ENCODE measurements at places on chromosomes 11 and 22. TPM values are rescaled to one million over a fixed set of nuclear protein-coding genes. Genes with fewer than 3 reads are reported as not detected.

- DNase-seq: no peak
Observed at GRCh38 chr11:47434011-47434786, 8.0 kb upstream of the PSMC3 start.

GRCh38 chr11:95659088-95659487 lies 130.5 kb downstream of the FAM76B start:
- no peak for DNase-seq

DNA sequence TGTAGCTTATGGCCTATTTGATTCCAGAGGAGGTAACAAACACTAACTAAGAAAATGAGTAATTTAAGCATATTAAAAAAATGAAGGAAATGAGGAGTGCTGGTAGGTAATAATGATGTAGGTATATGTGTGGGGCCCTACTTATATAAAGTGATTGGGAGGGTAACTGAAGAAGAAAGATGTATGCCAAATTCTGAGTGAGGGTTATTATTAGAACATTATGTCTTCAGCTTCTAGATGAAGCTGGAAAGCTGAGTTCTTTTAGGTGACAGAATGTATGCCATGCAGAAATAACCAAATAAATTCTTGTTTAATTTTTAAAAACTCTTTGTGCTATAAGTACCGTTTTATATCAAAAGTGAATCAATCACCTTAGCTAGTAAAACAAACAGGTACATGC lies 479.6 kb upstream of the TENM4 start:
- DNase-seq: no peak

CENPM gene
- 1.5 TPM for total RNA-seq

- DNase-seq: no peak
Observed at GRCh38 chr11:6604081-6604626, 580 bp downstream of the ILK start.

All from breast epithelium (tissue), 4 donors.